ENCODE measurements at places on chromosomes 13 and 19.
A peak's percentile ranks its signal among the peaks of the same experiment; 100 is the strongest.

DNA sequence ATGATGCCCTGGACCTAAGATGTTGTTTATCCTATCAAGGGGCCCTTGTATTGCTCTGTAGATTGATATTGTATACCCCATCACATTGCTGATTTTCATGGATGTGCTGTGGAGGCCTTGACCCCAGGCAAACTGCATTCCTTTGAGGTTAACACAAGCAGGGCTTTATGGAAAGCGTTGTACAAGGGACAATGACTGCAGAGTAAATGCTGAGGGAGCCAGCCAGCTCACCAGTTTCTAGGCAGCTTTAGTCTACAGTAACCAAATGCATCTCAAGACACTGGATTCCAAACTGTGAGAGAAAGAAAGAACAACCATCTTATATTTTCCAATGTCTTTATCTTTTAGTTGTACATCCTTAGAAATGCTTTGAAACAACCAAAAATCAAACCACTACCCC, 34.1 kb upstream of the EDNRB start:
- no peak for DNase-seq

- DNase-seq = peak; percentile 16
Measured at GRCh38 chr19:6058518-6059201, 51.6 kb downstream of the RFX2 start.

- DNase-seq = peak; percentile 92
Measured at GRCh38 chr19:13060964-13061927, 41.4 kb downstream of the LYL1 start.

DNA sequence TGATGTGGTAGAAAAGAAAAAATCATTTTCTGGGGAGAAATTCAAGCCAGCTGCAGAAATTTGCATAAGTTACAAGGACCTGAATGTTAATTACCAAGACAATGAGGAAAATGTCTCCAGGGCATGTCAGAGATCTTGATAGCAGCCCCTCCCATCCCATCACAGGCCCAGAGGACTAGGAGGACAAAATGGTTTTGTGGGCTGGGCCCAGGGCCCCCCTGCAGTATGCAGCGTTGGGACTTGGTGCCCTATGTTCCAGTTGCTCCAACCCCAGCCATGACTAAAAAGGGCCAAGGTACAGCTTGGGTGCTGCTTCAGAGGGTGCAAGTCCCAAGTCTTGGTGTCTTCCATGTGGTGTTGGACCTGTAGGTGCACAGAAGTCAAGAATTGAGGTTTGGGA, 76.6 kb upstream of the SOX1 start:
- DNase-seq = no peak

- DNase-seq = no peak
Measured at GRCh38 chr13:97283888-97284287, 61.8 kb downstream of the MBNL2 start.

DNA sequence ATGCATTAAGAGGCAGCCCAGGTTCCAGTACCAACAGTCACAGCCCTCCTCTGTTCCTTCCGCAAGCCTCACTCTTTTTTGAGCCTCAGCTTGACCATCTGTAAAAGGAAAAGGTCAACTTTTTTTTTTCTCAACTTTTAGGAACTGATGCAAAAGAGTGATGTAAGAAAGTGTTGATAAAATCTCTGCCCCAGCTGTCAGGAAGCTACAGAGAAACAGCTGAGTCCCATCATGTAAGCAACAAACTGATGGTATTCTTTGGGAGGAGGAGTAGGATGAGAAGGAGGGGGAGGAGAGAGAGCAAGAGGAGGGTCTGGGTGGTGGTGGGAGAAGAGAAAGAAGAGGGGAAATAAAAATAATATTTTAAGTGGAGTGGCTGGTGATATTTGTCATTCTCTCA, 233.9 kb upstream of the TSHZ3 start:
- DNase-seq = no peak

- no peak for DNase-seq
Measured at GRCh38 chr13:33541456-33541855, 255.9 kb upstream of the STARD13 start.

GRCh38 chr13:51125495-51126226, 14.6 kb upstream of the C13orf42 start:
- peak; percentile 43 for DNase-seq

- DNase-seq = no peak
Measured at GRCh38 chr13:83100237-83100636, 782.0 kb downstream of the SLITRK1 start.

- no peak for DNase-seq
Measured at GRCh38 chr19:45474606-45475521, 7.1 kb downstream of the FOSB start.

- DNase-seq = no peak
Measured at GRCh38 chr13:55572862-55573261, 1567.9 kb upstream of the PRR20A start.

DNA sequence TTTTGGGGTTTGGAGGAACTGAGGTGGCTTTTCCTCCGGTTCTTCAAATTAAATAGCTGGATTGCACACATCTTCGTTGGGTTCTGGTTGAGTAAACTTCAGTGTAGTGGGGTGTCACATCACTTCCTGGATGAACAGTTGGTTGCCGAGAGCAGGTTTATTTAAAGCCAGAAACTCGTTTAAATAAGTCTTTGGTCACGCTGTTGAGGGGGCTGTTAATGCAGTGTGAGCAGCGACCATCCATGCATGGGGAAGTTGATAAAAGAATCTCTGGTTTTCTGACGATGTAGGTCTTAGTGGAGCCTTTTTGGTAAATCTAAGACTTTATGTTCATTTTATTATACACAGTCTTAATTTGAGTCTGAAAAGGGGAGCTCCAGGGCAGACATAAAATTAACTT, 351.2 kb upstream of the ARGLU1 start:
- no peak for DNase-seq

- DNase-seq = no peak
Measured at GRCh38 chr19:2138061-2138728, 13.2 kb downstream of the AP3D1 start.

- DNase-seq = no peak
Measured at GRCh38 chr19:16850133-16850532, 20.9 kb downstream of the SIN3B start.

GRCh38 chr19:30277941-30278881, 94.0 kb upstream of the ZNF536 start:
- no peak for DNase-seq

GRCh38 chr13:28356561-28357021, 138.3 kb downstream of the FLT1 start:
- no peak for DNase-seq

DNA sequence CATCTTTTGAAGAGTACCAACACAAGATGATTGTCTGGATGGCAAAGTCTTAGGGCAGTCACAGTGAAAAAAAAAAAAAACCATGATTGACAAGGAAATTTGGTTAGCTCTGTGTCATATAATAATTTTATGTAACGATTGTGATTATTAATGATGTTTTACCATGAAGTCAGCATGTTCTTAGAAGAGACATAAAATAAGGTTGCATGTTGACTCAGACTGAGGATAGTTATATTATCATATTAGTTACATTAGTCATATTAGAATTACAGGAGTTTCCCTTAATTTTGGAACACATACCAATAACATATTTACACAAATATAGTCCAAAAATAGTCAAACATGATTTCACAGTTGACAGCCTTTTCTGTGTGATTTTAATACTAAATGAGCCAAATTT, 5.7 kb downstream of the ZNF431 start:
- DNase-seq = no peak

DNA sequence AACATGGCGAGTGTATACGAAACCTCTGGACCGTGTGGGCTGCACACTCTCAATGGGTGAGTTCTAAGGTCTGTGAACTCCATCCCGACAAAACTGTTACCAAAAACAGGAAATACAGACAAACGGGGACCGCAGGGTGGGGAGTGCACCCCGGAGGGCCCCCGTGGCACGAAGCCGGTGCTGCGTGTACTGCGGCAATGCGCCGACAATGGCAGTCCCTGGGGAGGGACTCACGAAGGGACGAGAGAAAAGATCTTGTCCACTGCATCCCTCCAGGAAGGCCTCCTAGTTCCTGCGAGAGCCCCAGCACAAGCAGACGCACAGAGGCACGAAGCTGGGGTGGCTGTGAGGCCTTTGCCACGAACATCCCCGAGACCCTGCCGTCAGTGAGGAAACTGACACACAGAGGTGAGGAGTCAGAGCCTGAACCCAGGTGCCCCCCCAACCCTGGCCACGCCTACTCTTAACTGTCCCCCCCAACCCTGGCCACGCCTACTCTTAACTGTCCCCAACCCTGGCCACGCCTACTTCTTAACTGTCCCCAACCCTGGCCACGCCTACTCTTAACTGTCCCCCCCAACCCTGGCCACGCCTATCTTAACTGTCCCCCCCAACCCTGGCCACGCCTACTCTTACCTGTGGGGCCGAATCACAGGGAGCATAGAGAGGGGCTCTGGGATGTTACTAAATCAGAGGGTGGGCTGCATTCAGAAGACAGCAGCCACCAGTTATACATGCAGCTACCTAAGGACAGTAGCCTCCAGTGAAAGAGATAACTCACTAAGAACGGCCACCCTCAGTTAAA, 4.2 kb downstream of the MED16 start:
- no peak for DNase-seq

DNA sequence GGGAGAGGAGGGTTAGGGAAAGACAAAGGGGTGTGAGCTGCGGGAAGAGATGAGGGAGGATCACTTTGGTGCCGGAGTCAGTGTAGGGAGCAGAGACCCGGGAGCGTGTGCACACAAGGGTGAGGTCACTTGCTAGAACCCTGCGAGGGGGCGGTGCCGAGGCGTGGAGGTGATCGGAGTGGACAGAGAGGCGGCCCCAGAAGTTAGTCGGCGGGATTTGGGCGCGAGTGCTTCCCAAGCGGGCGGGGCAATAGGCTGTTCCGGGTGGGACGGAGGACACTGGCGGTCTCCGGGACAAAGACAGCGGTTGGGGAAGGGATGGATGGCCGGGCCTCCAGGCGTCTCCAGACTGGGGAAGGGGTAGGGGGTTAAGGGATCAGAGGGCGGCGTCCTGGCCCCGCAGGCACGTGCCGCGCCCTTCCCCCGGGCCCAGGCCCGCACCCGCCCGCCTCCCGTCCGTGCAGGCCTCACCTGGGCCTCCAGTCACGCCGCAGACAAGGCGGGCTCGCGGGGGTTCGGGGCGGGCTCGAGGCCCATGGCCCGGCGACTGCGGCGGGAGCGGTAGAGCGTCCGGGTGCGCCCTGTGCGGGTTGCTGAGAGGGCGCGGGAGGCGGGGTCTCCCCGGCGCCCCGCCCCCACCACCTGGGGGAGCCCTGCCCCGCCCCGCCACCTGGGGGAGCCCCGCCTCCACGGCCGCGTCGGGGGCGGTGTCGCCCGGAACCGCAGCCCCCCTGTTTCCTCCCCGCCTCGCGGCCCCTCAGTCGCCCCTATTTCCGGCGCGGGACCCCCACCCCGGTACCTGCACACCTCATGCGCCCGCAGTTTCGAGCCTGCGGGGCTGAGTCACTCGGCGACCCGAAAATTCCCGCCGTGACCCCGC, at the start of gene LPAR2:
Gene LPAR2 (minus strand): TSS at position 600 of the 880 bp plus-strand sequence. CDS start 945 bp downstream, outside the sequence.
- peak; percentile 76 for DNase-seq

DNA sequence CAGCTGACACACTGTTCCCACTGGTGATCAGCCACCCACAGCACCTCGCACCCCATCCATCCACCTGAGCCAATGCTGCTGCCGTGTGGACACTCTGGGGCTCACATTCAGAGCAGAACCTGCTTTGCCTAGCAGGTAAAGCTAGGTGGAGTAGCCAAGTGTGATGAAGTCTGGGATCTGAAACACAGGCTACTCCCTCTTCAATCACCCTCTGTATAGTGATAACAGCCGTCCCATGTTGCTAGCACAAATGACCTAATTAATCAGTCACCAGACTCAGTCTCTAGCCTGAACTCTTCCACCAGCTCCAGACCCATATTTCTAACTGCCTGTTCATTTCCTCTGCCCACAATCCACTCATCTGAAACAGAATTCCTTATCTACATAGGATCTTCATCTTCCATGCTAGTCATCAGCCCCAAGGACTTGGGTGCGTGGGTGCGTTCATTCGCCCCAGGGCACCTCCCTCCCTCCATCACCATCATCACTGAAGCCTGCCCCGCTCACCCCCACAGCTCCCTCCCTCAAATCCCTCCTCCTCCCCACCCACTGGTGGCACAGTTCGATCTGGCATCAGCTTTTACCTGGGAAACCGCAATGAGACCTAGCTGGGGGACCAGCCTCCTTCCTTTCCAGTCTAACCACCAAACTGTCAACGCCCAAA, 19.8 kb downstream of the STK24 start:
- DNase-seq = no peak

DNA sequence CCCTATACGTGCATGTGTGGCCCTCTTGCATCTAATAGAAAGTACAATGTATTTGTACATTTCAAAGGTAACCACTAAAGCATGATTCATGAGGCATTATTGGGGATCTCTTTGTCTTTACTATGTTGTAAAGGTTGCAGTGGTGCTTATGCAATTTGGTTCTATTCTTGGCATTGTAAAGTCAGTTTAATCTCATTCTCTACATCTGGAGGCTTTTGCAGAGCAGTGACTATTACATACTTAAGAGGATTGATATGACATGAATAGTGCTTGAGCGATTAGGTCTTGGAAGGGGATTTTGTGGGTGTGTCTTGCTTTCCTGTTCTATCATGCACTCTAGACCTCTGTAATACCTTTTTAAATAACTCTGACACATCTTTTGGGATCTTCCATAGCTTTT, 610.0 kb downstream of the EFNB2 start:
- DNase-seq = no peak

- DNase-seq = no peak
Measured at GRCh38 chr19:19651076-19651475, 7.6 kb upstream of the GMIP start.

DNA sequence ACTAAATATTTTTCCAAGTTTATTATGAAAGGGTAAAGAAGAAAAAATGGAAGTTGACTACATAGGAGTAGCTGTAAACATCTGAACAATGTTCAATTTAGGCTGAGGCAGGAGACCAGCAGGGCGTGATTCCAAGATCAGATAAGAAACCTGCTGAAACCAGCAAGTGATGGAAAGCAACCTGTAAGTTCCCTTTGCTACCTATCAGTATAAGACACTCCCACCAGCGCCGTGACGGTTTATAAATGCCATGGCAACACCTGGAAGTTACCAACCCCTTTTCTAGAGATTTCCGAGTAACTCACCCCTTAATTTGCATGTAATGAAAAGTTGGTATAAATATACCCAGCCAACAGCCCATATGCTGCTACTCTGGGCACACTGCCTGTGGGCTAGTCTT, 1.1 kb upstream of the ZNF45 start:
- DNase-seq = peak; percentile 35

GRCh38 chr13:109533350-109533749, 253.0 kb downstream of the IRS2 start:
- DNase-seq = no peak

- DNase-seq = no peak
Measured at GRCh38 chr19:37127999-37128820, 44.3 kb downstream of the ZNF585A start.

GRCh38 chr19:46537136-46538097, 41.8 kb upstream of the PNMA8B start:
- peak; percentile 67 for DNase-seq

DNA sequence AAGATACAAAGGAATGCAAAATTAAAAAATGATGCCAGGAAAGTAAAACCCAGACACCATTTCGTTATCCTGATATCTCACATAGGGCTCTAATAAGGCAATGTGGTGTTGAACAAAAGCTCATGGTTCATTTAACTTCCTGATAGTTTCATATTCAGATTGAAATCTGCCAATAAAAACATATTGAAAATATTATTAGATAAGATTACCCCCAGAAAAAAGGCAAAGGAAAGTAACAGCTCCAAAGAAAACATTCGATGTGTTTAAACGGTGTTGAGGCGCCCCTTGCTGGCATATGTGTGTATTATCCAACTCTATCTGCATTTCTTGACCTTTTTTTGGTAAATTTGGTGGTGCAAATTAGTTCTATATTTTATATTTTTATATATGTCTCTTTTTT, 75.9 kb downstream of the ESD start:
- peak; percentile 48 for DNase-seq

All from colonic mucosa (tissue), 4 donors.